Pulmonary artery endothelial cell (primary cell): ENCODE measurements at places on chromosomes 3 and 15. TPM values are rescaled to one million over a fixed set of nuclear protein-coding genes. Genes with fewer than 3 reads are reported as not detected.

The ARGFX gene
- total RNA-seq = not detected in 2 replicates

The ROBO1 gene
- 16.8 and 26.4 TPM in 2 replicates for total RNA-seq

The HYAL1 gene
- total RNA-seq = 6.9 and 7.1 TPM in 2 replicates

The PLSCR2 gene
- not detected in 2 replicates for total RNA-seq

The SAXO2 gene
- total RNA-seq = 0.11 and 0.33 TPM in 2 replicates

The LRRN1 gene
- total RNA-seq = not detected in 2 replicates

The RASL12 gene
- total RNA-seq = not detected in 2 replicates

The ST3GAL6 gene
- total RNA-seq = 22.2 and 27.6 TPM in 2 replicates

The ECT2 gene
- 32.9 and 49.3 TPM in 2 replicates for total RNA-seq

The OSTN gene
- not detected in 2 replicates for total RNA-seq

The SAMMSON gene
- total RNA-seq = not detected in 2 replicates

The CNTN4 gene
- total RNA-seq = not detected in 2 replicates

The ERICH6 gene
- total RNA-seq = not detected in 2 replicates

The FAM107A gene
- total RNA-seq = 3.8 and 9.6 TPM in 2 replicates

The SPINK8 gene
- not detected in 2 replicates for total RNA-seq

The PLA2G4E gene
- total RNA-seq = not detected in 2 replicates

The MESP1 gene
- 0.46 TPM in 2 replicates for total RNA-seq

The SLC4A7 gene
- total RNA-seq = 102 and 159 TPM in 2 replicates

The GOLGA8T gene
- 0.07 and 0.20 TPM in 2 replicates for total RNA-seq

The ADCY5 gene
- 0.07 and 0.28 TPM in 2 replicates for total RNA-seq

The FSIP1 gene
- 0.46 and 0.63 TPM in 2 replicates for total RNA-seq

The MRPS11 gene
- 49.3 and 56.8 TPM in 2 replicates for total RNA-seq

The GTF2E1 gene
- 27.0 and 42.2 TPM in 2 replicates for total RNA-seq

The SOX14 gene
- not detected in 2 replicates for total RNA-seq

The CA12 gene
- total RNA-seq = 2.0 and 2.5 TPM in 2 replicates

The DCP1A gene
- total RNA-seq = 13.7 and 14.3 TPM in 2 replicates

The CPNE9 gene
- not detected in 2 replicates for total RNA-seq

The PPP1R14D gene
- not detected in 2 replicates for total RNA-seq

The PP2D1 gene
- not detected in 2 replicates for total RNA-seq

The XCR1 gene
- not detected in 2 replicates for total RNA-seq

The CCR4 gene
- total RNA-seq = 0.21 TPM in 1 of 2 replicates, not detected in the other

The PODXL2 gene
- total RNA-seq = 2.6 and 6.0 TPM in 2 replicates

The CLASP2 gene
- total RNA-seq = 59.5 and 80.7 TPM in 2 replicates

The FNDC3B gene
- total RNA-seq = 106 and 147 TPM in 2 replicates

The MINAR1 gene
- 0.28 and 0.92 TPM in 2 replicates for total RNA-seq

The FAM3D gene
- 0.46 and 0.66 TPM in 2 replicates for total RNA-seq

The KPNA4 gene
- total RNA-seq = 41.5 and 50.1 TPM in 2 replicates

The VGLL3 gene
- 0.13 and 5.0 TPM in 2 replicates for total RNA-seq

The SCN11A gene
- total RNA-seq = 0.07 TPM in 1 of 2 replicates, not detected in the other

The SQOR gene
- total RNA-seq = 94.7 and 101 TPM in 2 replicates

The CHRM5 gene
- not detected in 2 replicates for total RNA-seq

The EPHA3 gene
- total RNA-seq = not detected in 2 replicates

The HIGD2B gene
- 0.07 and 0.13 TPM in 2 replicates for total RNA-seq

The RETNLB gene
- total RNA-seq = not detected in 2 replicates

The AADAC gene
- total RNA-seq = not detected in 2 replicates

The CSTA gene
- not detected in 2 replicates for total RNA-seq

The ASB14 gene
- total RNA-seq = under 0.01 TPM in 1 of 2 replicates, not detected in the other

The LRRC34 gene
- total RNA-seq = 2.2 and 2.4 TPM in 2 replicates

The PTPRG gene
- 41.0 and 45.1 TPM in 2 replicates for total RNA-seq

The ACVR2B gene
- 3.3 and 4.2 TPM in 2 replicates for total RNA-seq

The BCHE gene
- total RNA-seq = under 0.01 TPM in 1 of 2 replicates, not detected in the other

The TMA7 gene
- total RNA-seq = 233 and 270 TPM in 2 replicates

The BNC1 gene
- total RNA-seq = 14.2 and 25.0 TPM in 2 replicates

The ACTRT3 gene
- 4.0 and 5.1 TPM in 2 replicates for total RNA-seq

The MYL3 gene
- total RNA-seq = not detected in 2 replicates

The INSYN1 gene
- 0.11 and 0.26 TPM in 2 replicates for total RNA-seq

The DHX30 gene
- 79.2 and 99.7 TPM in 2 replicates for total RNA-seq

The MYRIP gene
- total RNA-seq = 22.4 and 24.8 TPM in 2 replicates
